CMK (cell line): ENCODE measurements at places on chromosomes 1 and 21.

GRCh38 chr1:214446772-214447556 lies 104.4 kb downstream of the PTPN14 start:
- DNase-seq, result no peak

DNA sequence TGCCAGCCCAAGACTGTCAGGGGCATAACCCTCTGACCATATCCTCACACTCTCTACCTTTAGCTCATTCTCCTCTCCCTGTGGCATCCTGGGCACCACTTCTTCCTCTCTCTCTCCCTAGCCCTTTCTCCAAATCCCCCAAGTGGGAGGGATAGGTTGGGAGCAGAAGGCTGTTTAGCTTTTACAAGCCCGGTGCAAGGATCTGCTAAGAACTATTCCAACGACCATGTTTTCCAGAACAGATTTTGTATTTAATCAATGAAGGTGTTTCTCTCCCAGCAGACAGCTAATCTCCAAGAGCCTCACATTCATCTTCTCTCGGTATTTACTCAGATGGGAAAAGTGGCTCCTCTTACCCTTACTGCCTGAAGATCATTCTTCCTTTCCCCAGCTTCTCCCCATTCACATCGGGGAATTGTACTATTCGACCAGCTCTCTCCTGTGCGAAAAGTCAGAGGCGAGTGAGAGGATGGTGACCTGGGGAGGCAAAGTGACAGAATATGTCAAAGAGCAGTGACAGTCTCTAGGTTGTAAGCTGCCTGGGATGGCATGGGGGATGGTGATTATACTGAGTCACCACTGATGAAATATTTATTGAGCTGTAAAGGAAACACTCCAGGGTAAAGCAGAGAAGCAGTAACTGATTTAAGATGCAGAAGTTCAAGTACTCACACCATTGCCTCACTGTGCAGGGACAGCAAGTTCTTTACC lies 47.0 kb upstream of the RBM15 start:
- no peak for DNase-seq

DNA sequence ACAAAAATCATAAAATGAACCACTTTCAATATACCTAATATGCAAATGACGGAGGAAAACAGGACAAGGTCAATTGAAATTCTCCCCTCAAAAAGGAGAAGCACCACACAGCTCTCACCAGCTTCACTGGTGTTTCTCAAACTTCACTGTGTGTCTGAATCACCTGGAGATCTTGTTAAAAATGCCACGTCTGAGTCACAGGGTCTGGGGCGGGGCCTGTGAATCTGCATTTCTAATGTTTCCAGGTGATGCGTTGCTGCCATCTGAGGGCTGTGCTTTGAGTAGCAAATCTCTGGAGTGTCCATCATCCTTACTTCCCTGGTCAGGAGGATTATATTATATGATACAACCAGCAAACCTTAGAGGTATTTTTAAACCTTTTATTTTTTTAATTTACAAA lies 9.0 kb downstream of the CLDN19 start:
- DNase-seq, result no peak

GRCh38 chr1:66770694-66771093 lies 18.4 kb downstream of the DYNLT5 start:
- no peak for DNase-seq

DNA sequence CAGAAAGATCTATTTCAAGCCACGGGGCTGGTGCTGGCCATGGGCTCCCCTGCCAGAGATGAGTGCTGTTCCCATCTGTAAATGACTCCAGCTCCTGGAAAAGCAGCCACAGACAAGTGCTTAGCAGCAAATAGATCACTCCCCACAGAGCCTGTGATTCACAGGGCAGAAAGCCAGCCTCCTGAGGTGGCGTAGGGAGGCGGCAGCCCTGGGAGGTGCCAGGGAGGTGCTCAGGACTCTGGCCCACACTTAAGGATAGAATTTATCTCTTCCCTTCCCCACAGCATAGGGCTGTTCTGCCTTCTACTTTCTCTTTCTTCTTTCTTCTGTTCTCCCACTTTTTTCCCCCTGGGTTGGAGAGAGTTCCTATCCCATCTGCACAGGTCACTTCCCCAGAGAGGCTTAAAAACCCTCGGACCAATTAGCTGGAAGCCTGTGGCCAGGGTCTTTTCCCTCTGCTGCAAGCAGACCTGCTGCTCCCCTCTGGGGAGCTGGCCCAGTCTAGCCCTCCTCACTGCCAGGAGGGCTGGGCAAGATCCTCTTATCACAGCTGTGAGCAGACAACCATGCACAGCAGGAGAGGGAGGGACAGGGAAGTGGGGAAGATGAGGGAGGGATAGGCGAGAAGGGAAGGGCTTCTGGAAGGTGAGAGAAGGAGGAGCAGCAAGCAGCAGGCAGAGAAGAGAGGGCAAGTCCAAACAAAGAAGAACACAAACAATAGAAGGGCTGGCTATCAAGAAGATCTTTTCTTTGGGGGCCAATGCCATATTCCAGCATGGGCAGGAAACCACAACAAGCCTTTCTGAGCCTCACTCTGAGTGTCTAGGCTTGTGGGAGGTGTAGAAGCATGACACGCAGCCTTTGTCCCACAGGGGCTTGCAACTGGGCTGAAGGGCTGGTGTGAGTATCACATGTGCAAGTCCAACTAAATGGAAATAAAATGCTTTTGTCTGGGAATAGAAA lies 41.0 kb downstream of the KCND3 start:
- no peak for DNase-seq
